ENCODE measurements at places on chromosomes 4 and X.

GRCh38 chrX:156003486-156004185 is 6.1 kb downstream of the IL9R start:
- DNase-seq, result no peak

DNA sequence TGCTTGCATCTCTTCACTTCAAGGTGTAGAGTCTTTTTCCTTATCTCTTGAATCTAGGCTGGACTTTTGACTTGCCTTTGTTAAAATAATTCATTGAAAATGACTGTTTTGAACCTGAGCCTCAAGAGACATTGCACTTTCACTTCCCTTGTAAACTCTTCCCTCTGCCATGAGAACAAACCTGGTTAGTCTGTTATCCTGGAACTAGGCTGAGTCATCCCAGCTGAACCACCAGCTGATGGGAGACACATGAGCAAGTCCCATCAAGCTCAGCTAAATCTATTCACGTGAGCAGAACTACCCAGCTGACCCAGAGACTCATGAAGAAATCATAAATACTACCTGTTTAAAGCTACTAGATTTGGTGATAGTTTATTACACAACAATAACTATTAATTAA is 202.3 kb upstream of the CENPE start:
- DNase-seq, result no peak

DNA sequence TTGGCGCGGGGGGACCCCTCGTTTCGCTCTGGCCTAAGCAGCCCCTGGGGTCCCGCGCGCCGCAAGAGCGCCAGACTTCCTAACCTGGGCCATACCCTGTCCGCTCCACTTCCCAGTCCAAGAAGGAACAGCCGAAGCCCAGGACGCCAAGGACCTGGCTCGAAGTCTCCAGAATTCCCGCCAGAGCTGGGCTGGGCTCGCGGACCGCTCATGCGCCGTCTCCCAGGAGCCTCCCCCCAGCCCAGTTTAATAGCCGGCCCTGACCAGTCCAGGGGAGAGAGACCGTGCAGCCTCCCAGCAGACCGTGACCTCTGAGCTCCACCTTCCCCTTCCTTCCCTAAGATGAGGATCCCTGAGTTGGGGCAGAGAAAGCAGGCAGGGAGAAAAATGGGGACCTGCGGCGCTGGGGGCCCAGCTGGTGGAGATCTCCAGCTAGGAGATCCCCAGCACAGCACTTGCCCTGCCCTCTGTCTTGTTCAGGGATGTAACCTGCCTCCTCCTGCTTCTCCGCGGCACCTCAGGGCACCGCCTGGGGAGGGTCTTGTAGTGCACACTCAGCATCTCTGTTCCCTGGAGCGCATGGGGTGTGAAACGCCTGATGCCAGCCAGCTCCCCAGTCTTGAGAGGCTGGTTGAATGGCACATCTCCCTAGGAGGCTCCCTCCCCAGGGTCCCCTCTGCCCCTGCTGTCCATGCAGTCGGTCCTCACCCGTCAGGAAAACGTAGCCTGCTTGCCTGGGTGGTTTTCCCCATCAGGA is 1.2 kb upstream of the LETM1 start:
- DNase-seq, result no peak

DNA sequence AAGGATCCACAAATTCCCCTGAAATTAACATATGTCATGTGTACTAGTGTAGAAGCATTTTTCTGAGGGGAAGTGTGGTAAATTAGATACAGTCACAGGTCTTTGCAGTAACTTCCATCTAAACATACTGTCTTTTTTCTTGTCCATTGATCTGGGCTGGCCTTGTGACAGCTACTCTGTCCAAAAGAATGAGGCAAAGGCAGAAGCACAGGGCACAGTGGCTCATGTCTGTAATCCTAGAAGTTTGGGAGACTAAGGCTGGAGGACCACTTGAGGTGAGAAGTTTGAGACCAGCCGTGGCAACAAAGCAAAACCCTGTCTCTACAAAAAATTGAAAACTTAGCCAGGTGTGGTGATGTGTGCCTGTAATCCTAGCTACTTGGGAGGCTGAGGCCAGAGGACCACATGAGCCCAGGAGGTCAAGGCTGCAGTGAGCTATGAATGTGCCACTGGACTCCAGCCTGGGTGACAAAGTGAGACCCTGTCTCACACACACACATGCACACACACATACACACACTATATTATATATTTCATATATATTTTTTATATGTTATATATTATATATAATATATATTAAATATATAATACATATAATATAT is 47.6 kb downstream of the HAND2 start:
- no peak for DNase-seq

GRCh38 chr4:165328101-165328425 is 594 bp downstream of the MSMO1 start:
- no peak for DNase-seq

DNA sequence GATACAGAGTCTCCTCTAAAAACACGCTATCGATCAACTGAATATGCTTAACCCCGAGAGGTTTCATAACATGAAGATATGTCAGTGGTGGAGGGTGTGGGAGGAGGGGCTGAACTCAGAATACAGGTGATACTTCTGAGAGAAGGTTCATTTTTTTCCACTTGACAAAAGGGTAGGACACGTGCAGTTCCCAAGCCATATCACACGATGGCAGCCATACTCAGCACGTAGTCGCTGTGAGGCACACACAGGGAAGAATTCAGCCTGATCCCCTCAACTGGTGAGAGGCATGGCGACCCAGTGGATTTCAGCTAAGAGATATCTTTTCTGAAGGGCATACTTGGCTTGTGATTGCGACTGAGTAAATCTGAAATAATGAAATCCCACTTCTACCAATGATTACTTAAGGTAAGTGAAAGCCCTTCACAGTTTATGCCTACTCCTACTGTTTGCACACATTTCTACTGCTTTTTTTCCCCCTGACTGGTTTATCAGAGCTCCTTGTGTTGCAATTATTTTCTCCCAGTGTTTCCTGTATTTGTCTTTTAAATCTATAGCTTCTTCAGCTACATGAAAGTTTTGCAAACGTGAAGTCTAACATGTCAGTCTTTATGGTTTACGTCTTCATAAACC is 133.1 kb downstream of the CORIN start:
- peak; percentile 28 for DNase-seq

DNA sequence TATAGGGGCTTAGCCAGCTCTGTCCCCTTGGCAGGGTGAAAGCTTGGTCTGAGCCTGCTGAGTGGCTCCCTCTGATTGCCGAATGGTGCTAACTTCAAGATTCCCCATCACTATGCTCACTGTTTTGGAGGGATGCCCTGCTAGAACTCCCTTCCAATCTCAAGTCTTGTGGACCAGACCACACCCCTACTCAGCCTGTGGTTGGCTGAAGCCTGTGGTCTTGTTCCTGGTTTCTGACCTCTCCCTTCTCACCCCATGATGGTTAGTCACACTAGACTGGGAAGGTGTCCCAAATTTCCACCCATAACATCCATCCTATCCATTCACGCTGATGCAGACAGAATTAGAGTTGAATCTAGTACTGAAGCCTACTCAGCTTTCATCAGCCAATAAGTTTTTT is 184.7 kb upstream of the NDP start:
- DNase-seq, result no peak

All from activated CD4-positive, alpha-beta T cell treated with anti-CD3 and anti-CD28 coated beads, Interleukin-10, Interleukin-2, amounts not matched to agents 100 ng/mL and 50 ng/mL, durations not matched to agents 16 hours and 8 hours (primary cell).